ENCODE measurements at places on chromosomes 12 and 14.
A peak's percentile ranks its signal among the peaks of the same experiment; 100 is the strongest.

GRCh38 chr12:50888666-50889065 is 45.9 kb downstream of the TMPRSS12 start:
- H3K4me1 ChIP-seq: peaks cover 5% of the 10 kb centered on the region
- H3K36me3 ChIP-seq: no peaks in the 10 kb centered on the region
- H3K27ac ChIP-seq: no peak overlapping the region
- no peak for DNase-seq
- H3K27me3 ChIP-seq: no peaks in the 10 kb centered on the region

DNA sequence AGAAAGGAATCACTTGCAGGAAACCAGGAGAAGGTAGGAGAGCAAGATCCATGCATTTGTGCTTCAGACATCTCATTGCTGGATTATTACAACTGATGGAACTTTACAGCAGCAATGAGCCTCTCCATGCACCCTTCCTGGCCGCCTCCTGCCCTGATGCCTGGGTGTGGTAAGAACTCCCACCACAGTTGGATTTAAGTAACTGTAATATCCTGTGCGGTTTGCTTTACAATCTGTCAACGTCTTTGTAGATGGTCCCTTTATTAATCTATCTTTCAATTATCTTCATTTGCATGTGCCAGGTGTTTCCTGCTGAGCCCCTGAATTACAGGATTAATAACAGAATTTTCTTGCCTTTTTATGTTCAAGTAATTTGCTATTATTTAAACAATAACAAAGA is 1300.5 kb upstream of the TMEM132C start:
- no peak overlapping the region for H3K4me3 ChIP-seq
- no peaks in the 10 kb centered on the region for H3K36me3 ChIP-seq
- no peaks in the 10 kb centered on the region for H3K27me3 ChIP-seq
- no peak for DNase-seq
- no peaks in the 10 kb centered on the region for H3K4me1 ChIP-seq

DNA sequence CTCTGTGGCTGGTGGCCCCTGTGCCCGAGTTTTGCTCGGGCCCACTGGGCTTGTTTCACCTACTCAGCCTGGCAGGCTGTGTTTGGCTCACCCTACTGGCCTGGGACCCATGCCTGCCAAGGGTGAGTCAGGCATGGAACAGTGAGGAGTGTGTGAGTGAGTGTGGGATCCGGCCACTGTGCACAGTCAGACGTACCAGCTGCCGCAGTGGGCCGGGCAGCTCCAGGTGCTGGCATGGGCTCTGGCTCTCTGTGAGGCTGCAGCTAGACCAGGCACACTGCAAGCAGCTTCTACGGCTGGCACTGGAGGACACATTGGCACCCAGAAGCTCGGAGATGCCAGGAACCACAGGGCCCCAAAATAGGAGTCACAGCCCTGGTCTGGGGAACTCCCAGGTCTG is 40.6 kb downstream of the HSD17B6 start:
- H3K27me3 ChIP-seq: no peaks in the 10 kb centered on the region
- H3K36me3 ChIP-seq: no peaks in the 10 kb centered on the region
- no peaks in the 10 kb centered on the region for H3K4me1 ChIP-seq
- no peak overlapping the region for H3K27ac ChIP-seq
- no peak for DNase-seq
- H3K4me3 ChIP-seq: no peak overlapping the region

DNA sequence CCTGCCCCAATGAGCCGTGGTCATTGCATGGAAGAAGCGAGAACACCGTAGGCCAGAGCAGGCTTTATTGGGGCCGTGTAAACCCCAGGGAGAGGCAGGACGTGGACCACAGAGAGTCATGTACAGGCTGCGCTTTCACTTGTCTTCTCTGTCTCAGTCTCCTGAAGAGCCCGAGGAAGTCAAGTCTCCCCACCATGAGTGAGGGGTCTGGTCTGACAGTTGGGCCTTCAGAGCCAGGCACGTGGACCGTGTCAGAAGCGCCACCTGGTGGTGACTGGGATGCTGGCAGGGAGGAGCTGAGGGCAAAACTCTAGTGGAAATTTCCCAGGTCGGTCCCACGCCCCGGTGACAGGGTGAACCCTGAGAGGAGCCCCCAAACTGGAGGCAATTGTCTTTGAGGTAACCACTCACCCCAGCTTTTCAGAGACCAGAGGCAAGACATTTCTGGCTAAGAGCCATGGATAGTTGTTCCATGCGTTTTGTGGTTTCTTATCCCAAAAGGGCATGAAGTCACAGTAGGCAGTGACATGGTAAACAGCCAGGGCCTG is 17.4 kb downstream of the RPS6KL1 start:
- H3K27me3 ChIP-seq: no peaks in the 10 kb centered on the region
- H3K4me1 ChIP-seq: peaks cover 17% of the 10 kb centered on the region
- H3K36me3 ChIP-seq: peaks cover 27% of the 10 kb centered on the region
- no peak overlapping the region for H3K27ac ChIP-seq
- no peak overlapping the region for H3K4me3 ChIP-seq
- peak; percentile 79 for DNase-seq

- no peaks in the 10 kb centered on the region for H3K4me1 ChIP-seq
- no peak overlapping the region for H3K27ac ChIP-seq
- H3K36me3 ChIP-seq: no peaks in the 10 kb centered on the region
- no peak for DNase-seq
Measured at GRCh38 chr12:13383379-13383778, 186.9 kb downstream of the EMP1 start.

GRCh38 chr14:89137526-89138163 is 279.4 kb downstream of the FOXN3 start:
- H3K4me1 ChIP-seq: no peaks in the 10 kb centered on the region
- no peak overlapping the region for H3K4me3 ChIP-seq
- no peak for DNase-seq
- H3K27me3 ChIP-seq: no peaks in the 10 kb centered on the region
- H3K27ac ChIP-seq: no peak overlapping the region

DNA sequence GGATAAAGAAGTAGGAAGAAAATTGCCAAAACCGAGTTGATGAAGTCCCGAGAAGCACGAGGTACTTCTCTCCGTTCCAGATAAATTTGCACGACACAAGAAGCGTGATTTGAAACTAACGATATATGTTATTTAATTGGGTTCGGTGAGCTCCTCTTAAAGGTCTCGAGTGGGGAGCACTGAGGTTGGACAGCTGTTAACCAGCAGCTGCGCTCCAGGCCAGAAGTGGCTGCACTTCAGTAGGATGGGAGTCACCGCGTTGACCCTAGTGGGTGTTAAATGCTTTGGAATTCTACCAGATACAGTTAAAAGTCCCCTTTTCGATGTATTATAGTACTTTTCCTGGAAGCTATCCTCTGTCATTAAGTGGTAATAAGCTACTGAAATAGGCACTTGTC is 953 bp upstream of the DCAF5 start:
- no peak overlapping the region for H3K27ac ChIP-seq
- H3K4me1 ChIP-seq: peaks cover 9% of the 10 kb centered on the region
- DNase-seq: no peak
- no peaks in the 10 kb centered on the region for H3K27me3 ChIP-seq

- no peak overlapping the region for H3K4me3 ChIP-seq
- no peaks in the 10 kb centered on the region for H3K36me3 ChIP-seq
- H3K27me3 ChIP-seq: no peaks in the 10 kb centered on the region
- H3K27ac ChIP-seq: no peak overlapping the region
- no peaks in the 10 kb centered on the region for H3K4me1 ChIP-seq
Measured at GRCh38 chr14:65783576-65783975, 371.0 kb downstream of the FUT8 start.

- H3K27me3 ChIP-seq: peaks cover 98% of the 10 kb centered on the region
- H3K36me3 ChIP-seq: no peaks in the 10 kb centered on the region
- H3K4me3 ChIP-seq: no peak overlapping the region
- DNase-seq: peak; percentile 47
- no peak overlapping the region for H3K27ac ChIP-seq
Measured at GRCh38 chr14:60651796-60652673, 2.8 kb upstream of the SIX1 start.

GRCh38 chr14:104091927-104092771 is 6.6 kb downstream of the ASPG start:
- no peak for DNase-seq
- no peaks in the 10 kb centered on the region for H3K27me3 ChIP-seq
- no peaks in the 10 kb centered on the region for H3K36me3 ChIP-seq
- H3K4me3 ChIP-seq: no peak overlapping the region
- H3K27ac ChIP-seq: no peak overlapping the region

DNA sequence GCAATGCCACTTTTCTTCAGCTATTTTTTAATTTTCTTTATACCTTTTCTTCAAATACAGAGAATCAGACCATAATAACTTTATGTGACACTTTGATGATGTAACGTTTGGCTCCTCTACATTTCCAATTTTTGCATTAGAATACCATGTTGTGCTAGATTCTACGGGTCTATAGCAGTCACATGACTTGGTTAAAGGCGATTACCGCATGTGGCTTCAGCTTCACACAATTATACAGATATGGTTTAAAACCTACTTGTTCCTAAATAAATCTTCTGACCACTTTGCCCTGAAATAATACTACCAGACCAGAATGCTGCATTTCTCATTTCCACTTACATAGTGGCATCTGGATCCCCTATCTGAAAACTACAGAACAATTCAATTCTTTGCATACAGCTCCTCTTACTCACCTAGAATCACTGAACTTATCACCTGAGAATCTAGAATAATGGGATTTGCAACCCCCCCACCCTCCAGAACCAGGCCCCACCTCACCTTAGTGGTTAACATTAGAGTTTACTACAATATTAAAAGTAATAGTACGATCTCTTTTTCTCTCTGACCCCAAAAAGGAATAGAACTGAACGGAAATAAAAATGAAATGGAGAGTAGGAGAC is 1.3 kb downstream of the MAX start:
- H3K36me3 ChIP-seq: no peaks in the 10 kb centered on the region
- peaks cover 30% of the 10 kb centered on the region for H3K4me1 ChIP-seq
- peak; percentile 38 for DNase-seq
- peak overlapping the region; percentile 95 for H3K27ac ChIP-seq
- peak overlapping the region; percentile 95 for H3K4me3 ChIP-seq

GRCh38 chr14:67883717-67884116 is 64.1 kb downstream of the RAD51B start:
- no peaks in the 10 kb centered on the region for H3K27me3 ChIP-seq
- no peak overlapping the region for H3K27ac ChIP-seq
- H3K4me3 ChIP-seq: no peak overlapping the region
- no peaks in the 10 kb centered on the region for H3K4me1 ChIP-seq

GRCh38 chr12:117042171-117042842 is 56.9 kb downstream of the TESC start:
- DNase-seq: no peak
- no peak overlapping the region for H3K27ac ChIP-seq
- no peaks in the 10 kb centered on the region for H3K27me3 ChIP-seq
- H3K36me3 ChIP-seq: no peaks in the 10 kb centered on the region
- H3K4me1 ChIP-seq: peaks cover 6% of the 10 kb centered on the region

- H3K36me3 ChIP-seq: no peaks in the 10 kb centered on the region
- no peak overlapping the region for H3K27ac ChIP-seq
- no peak for DNase-seq
Measured at GRCh38 chr14:38605193-38606114, 349.6 kb upstream of the CLEC14A start.

- peaks cover 4% of the 10 kb centered on the region for H3K27me3 ChIP-seq
- no peak for DNase-seq
- H3K36me3 ChIP-seq: no peaks in the 10 kb centered on the region
- no peak overlapping the region for H3K27ac ChIP-seq
- no peak overlapping the region for H3K4me3 ChIP-seq
Measured at GRCh38 chr12:110266980-110267620, 13.9 kb upstream of the ATP2A2 start.

- no peak for DNase-seq
- no peaks in the 10 kb centered on the region for H3K27me3 ChIP-seq
- no peaks in the 10 kb centered on the region for H3K36me3 ChIP-seq
- H3K4me1 ChIP-seq: no peaks in the 10 kb centered on the region
- no peak overlapping the region for H3K27ac ChIP-seq
- H3K4me3 ChIP-seq: no peak overlapping the region
Measured at GRCh38 chr12:93614917-93615596, 42.6 kb downstream of the SOCS2 start.

GRCh38 chr12:69502345-69503081 is 32.3 kb downstream of the FRS2 start:
- H3K4me3 ChIP-seq: no peak overlapping the region
- H3K27ac ChIP-seq: no peak overlapping the region
- H3K36me3 ChIP-seq: no peaks in the 10 kb centered on the region
- no peaks in the 10 kb centered on the region for H3K27me3 ChIP-seq
- no peak for DNase-seq

GRCh38 chr12:10722905-10723746 is at the start of gene YBX3:
Gene YBX3, minus strand, starts transcription at chr12:10723323. Its CDS starts 212 bp downstream, at chr12:10723111.
- DNase-seq: peak; percentile 71
- H3K27me3 ChIP-seq: no peaks in the 10 kb centered on the region
- H3K4me1 ChIP-seq: peaks cover 29% of the 10 kb centered on the region
- H3K36me3 ChIP-seq: no peaks in the 10 kb centered on the region

DNA sequence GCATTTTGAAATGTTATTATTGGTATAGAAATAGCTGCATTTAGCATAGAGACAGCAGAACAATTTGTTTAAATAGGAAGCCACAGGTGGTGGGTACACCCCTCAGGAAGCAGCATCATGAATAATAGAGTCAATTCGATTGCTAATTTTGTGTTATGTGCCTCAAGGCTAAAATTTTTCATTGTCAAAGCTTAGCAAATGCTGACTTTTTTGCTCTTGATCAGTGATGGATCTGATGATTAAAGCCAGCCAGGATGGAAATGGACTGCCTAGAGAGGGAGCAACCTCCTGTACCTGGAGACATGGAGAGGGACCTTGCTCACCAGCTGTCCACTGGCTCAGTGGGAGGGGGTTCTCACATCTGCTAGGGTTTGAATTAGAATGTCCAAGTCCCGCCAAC is 4.5 kb upstream of the KRT8 start:
- H3K4me3 ChIP-seq: no peak overlapping the region
- DNase-seq: no peak
- no peaks in the 10 kb centered on the region for H3K4me1 ChIP-seq
- no peaks in the 10 kb centered on the region for H3K27me3 ChIP-seq
- H3K36me3 ChIP-seq: no peaks in the 10 kb centered on the region
- H3K27ac ChIP-seq: no peak overlapping the region

- no peak for DNase-seq
- H3K27me3 ChIP-seq: no peaks in the 10 kb centered on the region
- no peak overlapping the region for H3K27ac ChIP-seq
- peaks cover 31% of the 10 kb centered on the region for H3K4me1 ChIP-seq
- H3K4me3 ChIP-seq: no peak overlapping the region
Measured at GRCh38 chr14:68389943-68390342, 402.9 kb downstream of the ZFP36L1 start.

DNA sequence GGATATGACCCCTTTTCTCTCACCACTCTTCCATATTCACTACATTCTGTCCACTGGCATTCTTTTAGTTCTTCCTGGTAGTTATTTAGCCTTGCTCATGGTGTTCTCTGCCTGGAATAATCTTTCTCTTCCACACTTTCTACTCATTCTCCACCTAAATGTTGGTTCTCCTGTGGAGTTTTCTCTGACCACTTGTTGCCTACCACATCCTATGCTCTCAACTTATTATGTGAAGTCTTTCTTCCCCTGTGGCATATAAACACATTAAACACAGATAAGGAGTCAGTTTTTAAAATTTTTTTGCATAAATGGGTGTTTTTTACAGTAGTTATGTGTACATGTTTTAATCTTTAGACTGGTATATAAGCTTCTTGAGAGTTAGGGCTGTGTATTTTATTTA is 3.3 kb upstream of the SMARCC2 start:
- H3K27me3 ChIP-seq: no peaks in the 10 kb centered on the region
- DNase-seq: no peak
- no peak overlapping the region for H3K4me3 ChIP-seq
- H3K4me1 ChIP-seq: peaks cover 28% of the 10 kb centered on the region
- H3K27ac ChIP-seq: no peak overlapping the region

All from B cell (primary cell).